Cerebellum (tissue), 4 donors: ENCODE measurements at places on chromosomes 11 and 22. TPM values are rescaled to one million over a fixed set of nuclear protein-coding genes. Genes with fewer than 3 reads are reported as not detected.

Gene OR6T1
- total RNA-seq = not detected

Gene NTM
- 191 TPM for total RNA-seq

Gene IL17REL
- 0.27 TPM for total RNA-seq

Gene APOBEC3H
- not detected for total RNA-seq

Gene ADORA2A
- 12.9 TPM for total RNA-seq

Gene DEPDC7
- 7.3 TPM for total RNA-seq

Gene SYT13
- total RNA-seq = 62.3 TPM
